ENCODE measurements at places on chromosomes 2 and 18.

GRCh38 chr2:20212871-20213503 lies 11.9 kb downstream of the SDC1 start:
- no peak for DNase-seq

DNA sequence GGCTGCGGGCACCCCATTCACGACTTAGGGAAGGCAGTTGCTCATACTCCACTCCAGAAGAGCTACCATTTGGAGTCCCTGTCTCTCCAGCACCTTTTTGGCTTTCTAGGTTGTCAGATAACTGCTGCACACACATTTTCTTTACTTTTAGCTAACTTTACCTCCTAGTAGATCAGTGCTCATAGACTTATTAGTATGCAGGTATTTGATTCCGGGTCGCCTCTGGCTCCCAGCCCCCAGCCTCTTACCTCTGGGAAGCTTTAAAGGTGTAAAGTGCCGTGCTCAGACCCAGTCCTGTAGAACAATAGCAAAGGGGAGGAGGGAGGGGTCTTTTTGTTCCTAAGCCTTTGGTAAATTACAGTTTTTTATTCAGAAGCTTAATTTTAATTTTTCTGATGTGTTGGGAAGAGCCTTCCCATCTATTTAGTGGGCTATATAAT lies 102.9 kb downstream of the SPTBN1 start:
- no peak for DNase-seq

DNA sequence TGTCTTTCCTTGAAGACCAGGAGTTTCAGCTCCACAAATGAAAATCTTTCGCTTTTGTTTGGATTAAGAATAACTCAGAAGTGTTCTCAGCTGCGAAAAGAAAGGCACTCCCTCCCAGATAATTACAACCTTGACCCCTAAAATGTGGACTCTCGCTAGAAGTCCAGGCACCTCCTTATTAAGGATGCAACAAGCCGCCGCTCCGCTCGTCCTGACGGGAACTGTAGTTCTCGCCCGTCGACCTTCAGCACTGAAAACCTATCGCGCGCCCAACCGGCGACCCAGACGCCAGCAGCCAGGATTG lies 559 bp downstream of the IMMT start:
- no peak for DNase-seq

DNA sequence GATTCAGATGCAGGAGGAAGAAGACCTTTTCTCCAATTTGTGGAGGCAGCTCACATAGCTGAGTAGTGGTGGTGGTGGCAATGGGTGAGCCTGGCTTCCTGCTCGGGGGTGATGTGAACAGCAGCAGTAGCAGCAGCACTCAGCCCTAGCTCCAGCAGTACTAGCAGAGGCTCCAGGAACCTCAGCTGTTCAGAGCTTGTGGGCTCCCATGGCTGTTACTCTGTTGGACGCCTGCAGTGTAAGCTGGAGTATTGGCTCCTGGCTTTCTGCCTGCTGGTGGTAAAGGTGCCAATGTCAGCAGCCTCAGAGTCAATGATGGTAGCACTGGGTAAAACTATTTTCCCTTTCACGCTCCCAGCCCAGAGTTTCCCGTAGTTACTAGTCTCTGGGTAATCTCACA lies 3.1 kb upstream of the SEH1L start:
- DNase-seq: no peak

Measured in activated naive CD4-positive, alpha-beta T cell (primary cell).